GM23338 (cell line): ENCODE measurements at places on chromosomes 1 and 21.
A peak's percentile ranks its signal among the peaks of the same experiment; 100 is the strongest.

GRCh38 chr1:39573736-39574624 lies 2.6 kb downstream of the PABPC4 start:
- peaks cover 42% of the 10 kb centered on the region for H3K36me3 ChIP-seq
- H3K27ac ChIP-seq: no peak overlapping the region
- H3K27me3 ChIP-seq: no peaks in the 10 kb centered on the region
- H3K4me1 ChIP-seq: peaks cover 19% of the 10 kb centered on the region
- DNase-seq: no peak
- peak overlapping the region; percentile 95 for H3K4me3 ChIP-seq

GRCh38 chr1:213584272-213584671 lies 403.5 kb upstream of the PROX1 start:
- no peaks in the 10 kb centered on the region for H3K4me1 ChIP-seq
- H3K36me3 ChIP-seq: no peaks in the 10 kb centered on the region
- no peak for DNase-seq
- no peak overlapping the region for H3K27ac ChIP-seq
- H3K27me3 ChIP-seq: no peaks in the 10 kb centered on the region
- no peak overlapping the region for H3K4me3 ChIP-seq

DNA sequence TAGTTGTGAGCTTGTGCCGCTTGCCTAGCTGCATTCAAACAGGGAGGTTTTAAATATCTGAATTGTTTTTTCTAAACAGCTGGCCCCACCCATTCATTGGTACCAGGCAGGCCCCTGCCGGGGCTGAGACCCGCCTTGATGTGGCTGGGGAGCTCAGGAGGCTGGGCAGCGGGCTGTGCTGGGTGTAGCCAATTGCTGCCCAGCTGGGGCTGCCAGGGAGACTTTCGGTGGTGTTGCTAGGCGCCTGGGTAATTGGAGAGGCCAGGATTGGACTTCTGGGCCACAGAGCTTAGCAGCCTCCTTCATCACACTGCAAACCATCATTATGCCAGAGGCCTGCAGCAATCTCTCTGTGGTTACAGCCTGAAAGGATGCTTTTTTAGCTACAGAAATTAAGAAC lies 12.2 kb downstream of the RHBDL2 start:
- no peaks in the 10 kb centered on the region for H3K27me3 ChIP-seq
- H3K4me1 ChIP-seq: peaks cover 9% of the 10 kb centered on the region; the same call in 1 of the 2 replicates
- no peak overlapping the region for H3K27ac ChIP-seq
- no peak overlapping the region for H3K4me3 ChIP-seq

- no peaks in the 10 kb centered on the region for H3K36me3 ChIP-seq
- no peaks in the 10 kb centered on the region for H3K27me3 ChIP-seq
- H3K27ac ChIP-seq: no peak overlapping the region
- no peak for DNase-seq
Measured at GRCh38 chr1:87799451-87799850, 470.8 kb downstream of the LMO4 start.

DNA sequence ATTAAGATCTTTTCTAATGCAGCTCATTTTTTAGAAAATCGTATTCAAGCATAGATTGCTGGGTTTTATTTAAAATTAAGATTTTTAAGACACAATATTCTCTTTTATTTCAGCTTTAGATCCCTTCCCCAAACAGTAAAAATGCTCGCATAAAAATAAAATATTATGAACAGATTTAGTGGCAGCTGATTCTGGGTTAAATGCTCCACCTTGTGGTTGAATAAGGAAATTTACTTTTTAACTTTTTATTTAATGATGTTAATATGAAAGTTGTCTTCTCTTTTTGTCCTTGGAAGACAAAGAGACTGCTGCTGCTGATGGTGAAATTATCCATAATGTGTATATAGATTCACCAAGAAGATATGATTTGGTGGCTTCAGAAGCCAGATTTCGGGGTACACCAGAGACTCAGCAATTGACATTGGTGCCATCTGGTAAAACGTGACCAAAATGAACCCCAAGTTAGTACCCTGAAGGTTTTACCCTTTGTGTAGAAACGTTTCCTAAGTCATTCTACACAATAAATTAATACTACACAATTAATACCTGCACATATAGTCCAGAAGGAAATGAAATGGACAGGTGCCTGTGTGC lies 128.0 kb downstream of the ADAMTS1 start:
- no peak overlapping the region for H3K27ac ChIP-seq
- no peaks in the 10 kb centered on the region for H3K27me3 ChIP-seq
- no peak overlapping the region for H3K4me3 ChIP-seq
- no peaks in the 10 kb centered on the region for H3K4me1 ChIP-seq
- H3K36me3 ChIP-seq: no peaks in the 10 kb centered on the region
- peak; percentile 28 for DNase-seq

- DNase-seq: no peak
- no peak overlapping the region for H3K4me3 ChIP-seq
- H3K36me3 ChIP-seq: no peaks in the 10 kb centered on the region
- no peaks in the 10 kb centered on the region for H3K4me1 ChIP-seq
Measured at GRCh38 chr21:21114461-21114860, 116.3 kb downstream of the NCAM2 start.

GRCh38 chr21:20779321-20779720 lies 218.9 kb upstream of the NCAM2 start:
- H3K36me3 ChIP-seq: peaks cover 14% of the 10 kb centered on the region; the same call in 1 of the 2 replicates
- H3K4me3 ChIP-seq: no peak overlapping the region
- no peaks in the 10 kb centered on the region for H3K27me3 ChIP-seq
- H3K27ac ChIP-seq: no peak overlapping the region

DNA sequence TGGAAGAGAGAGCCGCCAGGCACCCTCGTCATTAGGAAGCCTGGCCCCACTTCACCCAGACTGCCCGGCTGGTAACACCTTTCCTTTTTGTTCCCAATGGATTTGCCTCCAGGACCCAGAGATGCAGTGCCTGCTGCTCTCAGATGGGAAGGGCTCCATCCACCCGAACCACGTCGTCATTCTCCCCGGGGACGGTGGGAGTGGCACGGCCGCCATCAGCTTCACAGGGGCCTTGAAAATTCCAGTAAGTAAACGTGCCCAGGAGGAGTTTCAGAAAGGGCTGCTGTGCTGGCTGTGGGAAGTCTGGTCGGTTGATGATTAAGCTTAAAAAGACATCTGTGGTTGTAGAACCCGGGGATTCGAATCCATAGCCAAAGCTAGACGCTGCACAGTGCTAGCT lies 45.2 kb downstream of the SLC37A1 start:
- H3K27ac ChIP-seq: no peak overlapping the region
- no peak for DNase-seq
- H3K4me1 ChIP-seq: peaks cover 6% of the 10 kb centered on the region; the same call in 1 of the 2 replicates
- no peaks in the 10 kb centered on the region for H3K27me3 ChIP-seq

- H3K36me3 ChIP-seq: no peaks in the 10 kb centered on the region
- no peak for DNase-seq
- H3K27ac ChIP-seq: no peak overlapping the region
- no peak overlapping the region for H3K4me3 ChIP-seq
Measured at GRCh38 chr1:225763716-225764548, 13.7 kb upstream of the SRP9 start.

GRCh38 chr21:42097274-42097673 lies 26.2 kb downstream of the UMODL1 start:
- no peak for DNase-seq
- no peak overlapping the region for H3K27ac ChIP-seq
- no peaks in the 10 kb centered on the region for H3K36me3 ChIP-seq

DNA sequence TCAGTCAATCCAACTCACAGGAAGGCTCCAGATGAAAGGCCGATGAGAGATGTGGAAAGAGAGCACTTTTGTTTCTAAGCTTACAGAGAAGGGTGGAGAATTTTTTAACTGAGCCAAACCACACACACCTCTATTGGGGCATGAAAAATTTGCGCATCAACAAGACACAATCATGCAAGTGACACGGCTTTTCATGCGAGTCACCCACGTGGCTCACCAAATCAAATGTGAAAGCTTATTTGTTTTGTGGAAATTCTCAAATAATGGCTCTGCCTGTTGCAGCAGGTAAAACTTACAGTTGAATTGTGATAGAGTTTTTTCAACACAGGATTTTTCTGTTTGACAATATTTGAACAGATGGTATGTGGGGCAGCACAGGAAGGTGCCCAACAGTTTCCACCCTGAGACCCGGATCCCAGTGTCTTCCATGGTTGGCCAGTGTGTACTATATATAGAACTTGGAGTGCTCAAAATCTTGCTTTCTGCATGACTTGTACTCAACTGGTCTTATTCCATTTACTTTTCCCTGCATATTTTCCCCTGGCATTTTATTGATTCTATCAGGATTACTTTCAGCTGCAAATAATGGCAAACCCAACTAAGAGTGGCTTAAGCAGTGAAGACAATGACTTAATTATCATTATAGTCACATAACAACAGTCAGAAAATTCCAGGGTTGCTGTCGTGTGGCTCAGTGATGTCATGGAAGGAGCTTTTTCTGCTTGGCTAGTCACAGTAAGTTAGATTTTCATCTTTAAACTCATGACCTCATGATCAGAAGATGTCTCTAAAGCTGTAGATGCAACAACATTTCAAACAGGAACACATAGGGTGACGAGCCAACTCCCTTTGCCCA lies 90.6 kb upstream of the SIM2 start:
- H3K36me3 ChIP-seq: no peaks in the 10 kb centered on the region; the same call in 1 of the 2 replicates
- no peak for DNase-seq
- H3K27me3 ChIP-seq: no peaks in the 10 kb centered on the region
- no peak overlapping the region for H3K4me3 ChIP-seq
- no peak overlapping the region for H3K27ac ChIP-seq

- H3K27ac ChIP-seq: no peak overlapping the region
- peaks cover 39% of the 10 kb centered on the region for H3K4me1 ChIP-seq
Measured at GRCh38 chr1:87644579-87645190, 316.0 kb downstream of the LMO4 start.

DNA sequence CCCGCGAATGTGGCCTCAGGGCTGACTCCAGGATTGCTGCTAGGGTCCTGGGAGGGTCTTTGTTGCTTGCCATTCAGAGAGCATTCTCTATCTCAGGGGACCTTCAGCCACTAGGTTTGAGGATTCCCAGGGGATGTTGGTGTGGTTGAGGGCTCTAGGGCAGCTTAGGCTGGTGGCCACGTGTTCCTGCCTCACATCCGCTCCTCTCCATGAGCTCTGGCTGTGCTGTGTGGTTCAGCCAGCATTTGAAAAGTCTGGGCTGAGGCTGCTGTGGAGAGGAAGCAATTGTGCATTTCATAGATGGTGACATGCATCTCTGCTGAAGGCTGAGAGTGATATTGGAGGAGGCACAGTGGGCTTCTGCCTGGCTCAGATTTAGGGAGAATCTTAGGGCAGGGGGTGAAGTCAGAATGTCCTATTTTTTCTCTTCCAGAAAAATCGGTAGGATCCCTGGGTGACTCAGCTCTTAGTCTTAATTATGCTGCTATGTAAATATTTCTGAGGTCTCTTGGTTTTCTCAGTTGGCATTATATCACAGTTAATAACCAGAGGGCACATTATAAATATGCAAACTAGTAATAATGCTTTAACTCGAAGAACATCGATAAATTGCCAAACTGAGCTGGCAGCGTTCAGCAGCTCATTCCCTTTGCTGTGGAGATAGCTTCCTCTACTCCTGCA lies 182.3 kb downstream of the CAMTA1 start:
- H3K36me3 ChIP-seq: no peaks in the 10 kb centered on the region
- no peak for DNase-seq
- no peaks in the 10 kb centered on the region for H3K27me3 ChIP-seq
- peaks cover 7% of the 10 kb centered on the region; the same call in 1 of the 2 replicates for H3K4me1 ChIP-seq

DNA sequence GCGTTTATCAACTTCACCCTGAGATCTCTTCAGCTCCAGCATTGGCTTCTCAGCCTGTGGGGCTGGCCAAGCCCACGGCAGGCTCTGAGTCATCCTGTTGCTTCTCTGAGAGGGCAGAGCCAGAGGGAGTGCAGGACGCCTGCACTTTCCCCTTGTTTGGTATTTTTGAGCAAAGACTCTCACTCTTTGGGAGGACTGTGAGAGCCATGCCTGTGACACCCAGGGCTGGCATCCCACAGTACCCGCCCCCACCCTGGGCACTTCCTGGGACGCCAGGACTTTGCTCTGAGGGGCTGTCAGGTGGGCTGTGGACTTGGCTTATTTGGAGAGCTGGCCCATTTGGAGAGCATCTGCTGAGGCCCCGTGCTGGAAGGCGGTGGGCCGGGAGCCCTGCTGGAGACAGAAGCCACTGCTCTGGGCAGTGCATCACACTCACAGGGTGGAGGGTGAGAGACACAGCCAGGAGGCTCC lies 37.4 kb downstream of the VANGL1 start:
- no peaks in the 10 kb centered on the region for H3K27me3 ChIP-seq
- H3K27ac ChIP-seq: no peak overlapping the region
- no peak for DNase-seq
- H3K4me1 ChIP-seq: no peaks in the 10 kb centered on the region
- no peaks in the 10 kb centered on the region for H3K36me3 ChIP-seq

DNA sequence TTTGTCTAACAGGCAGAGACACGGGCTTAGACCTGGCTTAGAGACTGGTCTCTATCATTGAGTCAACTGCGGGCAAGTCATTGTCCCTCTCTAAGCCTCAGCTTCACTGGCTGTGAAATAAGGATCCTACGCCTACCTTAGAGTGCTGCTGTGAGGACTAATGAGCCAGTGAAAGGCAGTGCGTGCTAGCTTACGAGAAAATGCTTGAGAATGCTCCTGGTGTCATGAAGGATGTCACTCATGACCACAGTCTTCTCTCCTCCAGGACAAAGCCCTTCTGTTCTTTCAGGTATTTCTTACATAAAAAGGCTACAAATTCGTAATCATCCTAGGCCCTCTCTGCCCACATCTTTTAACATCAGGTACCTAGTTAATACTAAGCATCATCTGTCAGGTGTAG lies 16.5 kb upstream of the A3GALT2 start:
- H3K27me3 ChIP-seq: peaks cover 55% of the 10 kb centered on the region
- no peaks in the 10 kb centered on the region for H3K36me3 ChIP-seq
- no peak overlapping the region for H3K27ac ChIP-seq
- H3K4me1 ChIP-seq: peaks cover 56% of the 10 kb centered on the region
- no peak for DNase-seq

GRCh38 chr1:87523466-87523865 lies 194.8 kb downstream of the LMO4 start:
- H3K4me1 ChIP-seq: peaks cover 5% of the 10 kb centered on the region; the same call in 1 of the 2 replicates
- H3K4me3 ChIP-seq: no peak overlapping the region
- no peaks in the 10 kb centered on the region for H3K27me3 ChIP-seq
- H3K27ac ChIP-seq: no peak overlapping the region
- DNase-seq: no peak

- no peaks in the 10 kb centered on the region for H3K27me3 ChIP-seq
- no peak for DNase-seq
- H3K27ac ChIP-seq: no peak overlapping the region
- H3K36me3 ChIP-seq: no peaks in the 10 kb centered on the region
- no peaks in the 10 kb centered on the region for H3K4me1 ChIP-seq
- H3K4me3 ChIP-seq: no peak overlapping the region
Measured at GRCh38 chr1:110224240-110224995, 14.3 kb downstream of the KCNC4 start.

- no peak overlapping the region for H3K4me3 ChIP-seq
- no peak for DNase-seq
- no peaks in the 10 kb centered on the region for H3K36me3 ChIP-seq
- H3K27me3 ChIP-seq: no peaks in the 10 kb centered on the region
Measured at GRCh38 chr1:191890433-191891088, 267.7 kb upstream of the RGS18 start.

DNA sequence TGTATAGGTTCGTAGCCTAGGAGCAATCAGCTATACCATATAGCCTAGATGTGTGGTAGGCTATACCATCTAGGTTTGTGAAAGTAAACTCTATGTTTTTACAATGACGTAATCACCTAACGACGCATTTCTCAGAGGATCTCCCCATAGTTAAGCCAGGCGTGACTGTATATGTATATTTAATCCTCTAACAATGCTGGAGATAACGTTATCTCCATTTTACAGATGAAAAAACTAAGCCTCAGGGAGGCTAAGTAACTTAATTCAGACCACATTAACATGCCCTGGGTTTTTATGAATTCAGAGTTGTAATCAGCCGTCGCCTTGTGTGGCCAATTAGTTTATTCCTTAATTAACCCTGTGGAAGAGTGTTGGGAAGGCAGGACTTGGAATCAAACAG lies 107.7 kb upstream of the PLXNA2 start:
- H3K4me1 ChIP-seq: no peaks in the 10 kb centered on the region
- no peaks in the 10 kb centered on the region for H3K27me3 ChIP-seq
- no peak overlapping the region for H3K4me3 ChIP-seq
- H3K36me3 ChIP-seq: no peaks in the 10 kb centered on the region
- no peak overlapping the region for H3K27ac ChIP-seq
